Renal pelvis (tissue), 12 donors: ENCODE measurements at places on chromosomes 1 and 21. TPM values are rescaled to one million over a fixed set of nuclear protein-coding genes. Genes with fewer than 3 reads are reported as not detected.
A peak's percentile ranks its signal among the peaks of the same experiment; 100 is the strongest.

HHIPL2 gene
- polyA plus RNA-seq: 2.0 TPM

PLPPR4 gene
- polyA plus RNA-seq: 2.0 TPM

SFN gene
- polyA plus RNA-seq: 0.65 TPM

CFAP107 gene
- 1.2 TPM for polyA plus RNA-seq

NTMT2 gene
- not detected for polyA plus RNA-seq

CFAP45 gene
- 4.7 TPM for polyA plus RNA-seq

SHISAL2A gene
- 1.6 TPM for polyA plus RNA-seq

DNA sequence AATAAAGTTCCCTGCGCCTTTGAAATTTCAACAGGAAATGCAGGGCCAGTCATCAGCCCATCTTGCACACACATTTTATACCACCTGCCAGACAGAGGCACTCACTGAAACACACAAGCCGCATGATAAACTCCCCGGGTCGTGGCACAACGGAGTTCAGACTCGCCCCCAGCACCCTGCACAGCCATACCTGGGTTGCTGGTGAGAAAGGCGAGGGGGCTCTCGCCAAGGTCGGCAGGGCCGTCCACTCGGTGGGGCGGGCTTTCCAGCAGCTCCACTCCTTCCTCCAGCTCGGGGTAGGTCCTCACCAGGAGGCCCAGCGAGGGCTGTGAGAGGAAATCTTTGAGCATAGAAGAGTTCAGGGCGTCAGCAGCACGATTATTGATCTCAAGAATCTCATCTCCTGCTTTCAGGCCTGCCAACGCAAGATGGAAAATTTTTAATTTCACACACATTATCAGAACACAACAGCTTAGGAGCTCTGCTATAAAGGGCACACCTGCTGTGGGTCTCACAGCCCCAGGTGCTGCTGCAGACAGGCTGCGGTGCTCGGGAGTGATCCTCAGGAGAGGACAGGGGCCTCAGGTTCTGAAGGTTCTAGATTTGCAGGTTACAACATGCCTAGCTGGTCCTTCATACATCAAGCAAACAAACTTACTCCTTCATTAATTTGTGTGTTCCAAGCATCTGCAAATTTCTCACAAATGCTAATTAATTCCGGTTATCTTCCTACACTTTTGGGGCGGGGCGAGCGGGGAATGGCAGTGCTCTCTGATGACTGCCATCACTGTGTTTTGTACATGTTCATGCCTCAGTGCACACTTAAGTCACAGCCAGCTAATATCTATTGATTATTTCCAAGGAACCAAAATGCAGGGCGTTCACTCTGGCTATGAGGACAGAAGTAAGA is 144.2 kb upstream of the KRTAP19-8 start:
- no peak for DNase-seq

DNA sequence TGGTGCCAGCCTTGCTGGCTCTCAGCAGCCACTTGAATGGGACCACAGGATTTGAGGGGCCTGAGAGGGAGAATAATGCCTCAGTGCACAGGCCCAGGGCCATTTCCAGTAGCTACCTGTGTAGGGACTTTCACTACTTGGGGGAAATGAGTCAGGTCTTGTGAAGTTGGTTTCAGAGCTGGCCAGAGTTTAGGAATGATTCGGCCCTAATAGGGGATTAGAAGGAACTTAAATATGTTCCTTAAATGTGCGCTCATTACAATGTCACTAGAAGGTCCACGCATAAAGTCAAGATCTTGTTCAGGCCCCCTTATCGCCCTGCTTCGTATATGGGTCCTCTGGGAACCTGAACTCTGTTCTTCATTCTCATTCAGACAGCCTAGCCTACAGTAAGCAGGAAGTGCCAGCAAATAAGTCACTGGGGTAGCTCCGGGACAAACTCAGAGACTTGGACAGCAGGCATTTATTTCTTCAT is 5.6 kb upstream of the AKR1A1 start:
- DNase-seq: no peak

GRCh38 chr1:152486400-152487006 is 24.1 kb upstream of the LCE5A start:
- no peak for DNase-seq

GRCh38 chr1:79457562-79458224 is 451.2 kb upstream of the ADGRL4 start:
- DNase-seq: no peak

- peak; percentile 82 for DNase-seq
Observed at GRCh38 chr1:203672346-203672745, 45.7 kb downstream of the ATP2B4 start.

DNA sequence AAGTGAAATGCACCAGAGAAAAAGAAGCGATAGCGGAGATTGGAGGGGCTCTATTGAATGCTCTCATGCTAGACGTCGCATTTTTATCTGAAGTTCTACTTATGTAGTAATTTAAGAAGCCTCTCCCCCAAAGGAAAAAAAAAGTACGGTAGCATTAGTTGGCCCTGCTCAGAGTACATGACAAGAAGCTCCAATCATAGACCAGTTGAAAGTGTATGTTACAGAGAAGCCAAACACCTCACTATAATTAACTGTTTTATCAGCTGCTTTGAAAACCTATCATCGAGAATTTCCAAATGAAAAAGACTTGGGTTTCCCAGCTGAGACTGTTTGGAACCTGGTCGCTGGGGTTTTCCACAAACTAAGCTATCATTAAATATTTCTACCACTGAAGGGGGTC is 19.6 kb upstream of the OVAAL start:
- no peak for DNase-seq

DNA sequence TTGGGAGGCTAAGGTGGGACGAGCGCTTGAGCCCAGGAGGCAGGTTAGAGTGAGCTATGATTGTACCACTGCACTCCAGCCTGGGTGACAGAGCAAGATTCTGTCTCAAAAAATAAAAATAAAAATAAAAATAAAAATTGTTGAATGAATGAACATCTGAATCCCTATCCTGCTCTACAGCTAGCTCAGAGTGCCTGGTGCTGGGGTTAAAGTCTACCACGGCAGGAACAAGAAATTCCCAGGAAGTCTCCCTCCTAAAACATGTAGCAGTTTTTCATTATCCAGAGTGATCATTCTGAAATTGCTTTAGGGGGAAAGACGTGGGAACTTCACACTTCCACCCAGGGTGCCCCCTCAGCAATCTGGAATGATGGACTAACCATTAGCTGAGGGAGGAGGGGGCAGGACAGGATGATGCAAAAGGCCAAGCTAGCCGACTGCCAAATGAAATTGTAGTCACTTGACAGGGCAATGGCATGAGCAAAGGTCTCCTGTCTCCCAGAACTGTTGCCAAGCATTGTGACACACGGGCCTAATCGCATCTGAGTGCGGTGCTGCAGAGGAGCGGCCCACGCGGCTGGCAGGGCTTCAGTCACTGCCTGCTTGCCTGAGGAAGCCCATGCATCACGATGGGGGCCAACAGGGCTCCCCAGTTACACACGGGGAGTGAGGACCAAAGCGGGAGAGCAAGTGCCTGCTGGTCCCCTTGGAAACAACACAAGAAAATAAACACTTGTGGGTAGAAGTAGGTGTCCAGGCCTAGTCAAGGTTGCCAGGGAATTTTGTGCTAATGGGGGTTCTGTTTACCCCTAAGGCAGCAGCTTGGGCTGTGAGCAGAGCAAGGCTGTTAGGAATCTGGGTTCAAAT is 85.7 kb downstream of the NENF start:
- peak; percentile 62 for DNase-seq

DNA sequence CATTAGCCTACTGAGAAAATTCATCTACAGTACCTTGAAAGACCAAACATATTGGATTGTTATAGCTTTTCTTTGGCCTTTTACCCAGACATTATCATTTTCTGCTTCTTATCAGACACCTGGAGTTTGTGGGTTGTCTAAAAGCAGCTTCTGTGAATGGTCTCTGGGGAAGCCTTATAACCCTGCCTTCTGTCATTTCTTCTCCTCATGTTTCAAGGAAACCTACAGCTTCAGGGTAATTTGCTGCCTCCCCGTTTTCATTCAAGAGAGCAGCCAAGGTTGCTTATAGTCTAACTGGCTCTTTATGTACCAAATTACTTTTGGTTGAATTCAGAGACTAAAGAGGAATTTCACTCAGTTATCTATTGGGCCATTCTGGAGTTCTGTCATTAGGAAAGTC is 288.3 kb upstream of the SGIP1 start:
- no peak for DNase-seq

GRCh38 chr1:157490467-157491165 is 61.7 kb downstream of the FCRL5 start:
- peak; percentile 52 for DNase-seq

DNA sequence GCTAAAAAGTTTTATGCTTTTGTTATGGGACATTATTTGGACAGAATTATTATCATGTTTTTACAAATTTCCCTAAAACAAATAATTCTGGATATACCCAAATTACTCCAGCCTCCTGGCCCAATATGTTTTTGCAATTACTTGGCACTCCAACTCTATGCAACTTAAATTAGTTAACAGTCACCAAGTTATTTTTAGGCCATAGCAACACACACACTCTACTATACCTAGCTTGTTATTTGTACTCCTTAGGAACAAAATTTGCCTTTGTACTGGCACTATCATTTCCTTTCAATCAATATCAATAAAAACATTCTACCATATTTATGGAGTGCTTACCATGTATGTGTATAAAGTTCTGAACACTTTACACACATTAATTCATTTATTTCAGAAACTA is 7.7 kb downstream of the DUSP10 start:
- no peak for DNase-seq

DNA sequence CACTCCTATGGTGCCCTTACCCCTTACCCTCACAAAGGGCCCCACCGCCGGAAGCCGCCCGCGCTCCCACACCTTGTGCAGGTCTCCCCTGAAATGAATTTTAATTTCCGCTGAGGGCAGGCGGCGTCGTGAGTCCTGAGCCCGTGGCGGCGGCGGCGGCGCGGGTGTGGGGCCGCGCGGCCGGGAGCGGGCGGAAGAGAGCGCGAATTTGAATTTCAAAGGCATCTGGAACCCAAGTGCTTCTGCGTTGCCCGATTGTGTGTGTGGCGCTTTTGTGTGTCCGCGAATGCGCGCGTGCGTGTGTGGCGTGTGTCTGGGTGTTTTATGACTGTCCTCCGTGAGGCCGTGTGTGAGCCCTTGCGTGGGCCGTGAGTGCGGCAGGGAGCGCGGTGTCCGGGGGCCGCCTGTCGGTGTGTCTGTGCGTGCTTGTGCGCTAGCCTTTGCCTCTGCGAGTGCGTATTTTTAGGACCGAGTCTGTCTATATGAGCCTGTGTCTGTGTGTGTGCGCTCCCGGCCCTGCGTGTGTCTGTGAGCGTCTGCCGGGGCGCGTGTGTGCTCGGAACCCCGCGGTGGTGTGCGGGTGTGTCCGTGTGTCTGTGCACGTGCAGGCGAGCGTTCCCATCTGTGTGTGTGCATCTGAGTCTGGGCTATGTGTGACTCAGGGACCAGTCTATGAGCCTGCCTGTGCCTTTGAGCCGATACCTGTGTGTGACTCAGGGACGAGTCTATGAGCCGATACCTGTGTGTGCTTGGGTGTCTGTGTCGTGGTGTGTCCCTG is 7.9 kb upstream of the ADGRB2 start:
- DNase-seq: no peak

- no peak for DNase-seq
Observed at GRCh38 chr1:112905395-112906149, 50.4 kb downstream of the SLC16A1 start.

DNA sequence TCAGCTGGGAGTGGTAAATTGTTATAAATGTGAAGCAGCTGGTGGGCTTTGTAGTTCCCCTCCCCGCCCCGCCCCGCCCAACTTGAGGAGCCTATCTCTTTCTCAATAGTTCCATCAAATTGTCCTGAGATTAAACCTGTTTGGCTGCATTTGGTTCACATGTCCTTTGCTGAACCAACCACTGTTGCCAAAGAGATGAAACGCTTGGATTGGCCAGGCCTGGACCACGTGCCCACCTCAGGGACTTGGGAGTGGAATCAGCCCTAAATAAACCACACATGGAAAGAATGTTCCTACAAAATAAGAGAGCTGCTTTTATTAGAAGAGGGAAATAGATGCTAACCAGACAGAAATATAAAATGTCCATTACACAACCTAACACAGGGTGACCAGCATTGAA is 424.9 kb upstream of the KAZN start:
- no peak for DNase-seq

GRCh38 chr1:154726896-154727753 is 119.1 kb upstream of the ADAR start:
- DNase-seq: no peak

DNA sequence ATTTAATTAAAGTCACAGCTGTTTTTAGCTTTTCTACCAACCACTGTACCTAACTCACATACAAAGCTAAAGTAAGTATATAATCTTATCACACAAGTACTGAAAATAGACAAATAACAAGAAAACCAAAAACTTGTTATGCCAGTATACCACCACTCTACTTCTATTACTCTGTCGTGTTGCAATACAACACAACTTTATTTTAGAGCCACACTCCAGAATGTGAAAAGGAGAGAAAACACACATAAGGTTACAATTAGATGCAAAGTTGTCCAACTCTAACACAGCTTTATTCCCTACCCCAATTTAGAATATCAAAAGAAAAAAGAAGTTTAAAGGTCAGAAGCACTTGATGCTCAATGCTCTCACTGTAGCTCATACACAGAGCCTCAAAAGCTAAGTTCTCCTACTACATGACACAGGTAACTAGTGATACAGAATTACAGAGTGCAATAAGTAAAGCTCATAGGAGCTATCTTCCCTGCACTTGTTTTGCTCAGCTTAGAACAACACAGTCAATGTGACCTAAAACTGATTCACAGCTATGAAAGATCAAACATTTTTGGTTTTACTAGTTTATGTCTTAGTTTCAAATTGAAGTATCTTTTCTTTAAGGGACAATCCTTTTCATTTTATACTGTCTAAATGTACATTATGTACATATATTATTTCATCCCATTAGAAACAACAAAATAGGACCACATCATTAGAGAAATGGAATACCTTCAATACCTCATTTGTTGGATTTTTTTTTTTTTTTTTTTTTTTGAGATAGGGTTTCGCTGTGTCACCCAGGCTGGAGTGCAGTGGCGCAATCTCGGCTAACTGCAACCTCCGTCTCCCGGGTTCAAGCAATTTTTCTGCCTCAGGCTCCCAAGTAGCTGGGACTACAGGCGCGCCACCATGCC is 29.2 kb downstream of the EYA3 start:
- no peak for DNase-seq

GRCh38 chr21:46297338-46298271 is 11.5 kb downstream of the YBEY start:
- DNase-seq: peak; percentile 38

GRCh38 chr1:156551869-156552268 is 20.5 kb downstream of the IQGAP3 start:
- no peak for DNase-seq

- no peak for DNase-seq
Observed at GRCh38 chr21:25459365-25459764, 147.9 kb downstream of the MRPL39 start.

- no peak for DNase-seq
Observed at GRCh38 chr1:182601913-182602312, 2.3 kb downstream of the RGS16 start.

DNA sequence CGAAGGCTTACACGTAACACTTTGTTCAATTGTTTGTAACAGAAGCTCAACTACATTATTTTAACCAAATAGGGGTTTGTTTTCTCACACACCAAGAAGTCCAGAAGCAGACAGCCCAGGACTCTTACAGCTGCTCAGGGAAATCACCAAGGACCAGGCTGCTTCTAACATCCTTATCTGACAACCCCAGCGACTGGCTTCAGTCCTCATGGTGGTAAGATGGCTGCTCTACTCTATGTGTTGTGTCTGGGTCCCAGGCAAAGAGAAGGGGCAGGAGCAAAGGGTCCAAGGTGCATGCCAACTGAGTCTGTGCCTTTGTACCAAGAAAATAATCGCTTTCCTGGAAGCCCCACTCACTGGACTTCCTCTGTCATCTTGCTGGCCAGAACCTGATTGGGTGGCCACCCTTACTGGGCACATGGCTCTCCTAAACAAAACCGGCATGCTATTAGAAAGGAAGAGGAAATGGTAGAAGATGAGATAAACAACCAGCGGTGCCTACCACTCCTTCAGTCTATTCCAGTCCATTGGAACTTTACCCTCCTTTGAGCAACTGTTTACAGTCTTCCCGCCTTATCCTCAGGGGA is 34.1 kb upstream of the LRRC8D start:
- DNase-seq: no peak
